ENCODE measurements at places on chromosomes 12 and 14.

DNA sequence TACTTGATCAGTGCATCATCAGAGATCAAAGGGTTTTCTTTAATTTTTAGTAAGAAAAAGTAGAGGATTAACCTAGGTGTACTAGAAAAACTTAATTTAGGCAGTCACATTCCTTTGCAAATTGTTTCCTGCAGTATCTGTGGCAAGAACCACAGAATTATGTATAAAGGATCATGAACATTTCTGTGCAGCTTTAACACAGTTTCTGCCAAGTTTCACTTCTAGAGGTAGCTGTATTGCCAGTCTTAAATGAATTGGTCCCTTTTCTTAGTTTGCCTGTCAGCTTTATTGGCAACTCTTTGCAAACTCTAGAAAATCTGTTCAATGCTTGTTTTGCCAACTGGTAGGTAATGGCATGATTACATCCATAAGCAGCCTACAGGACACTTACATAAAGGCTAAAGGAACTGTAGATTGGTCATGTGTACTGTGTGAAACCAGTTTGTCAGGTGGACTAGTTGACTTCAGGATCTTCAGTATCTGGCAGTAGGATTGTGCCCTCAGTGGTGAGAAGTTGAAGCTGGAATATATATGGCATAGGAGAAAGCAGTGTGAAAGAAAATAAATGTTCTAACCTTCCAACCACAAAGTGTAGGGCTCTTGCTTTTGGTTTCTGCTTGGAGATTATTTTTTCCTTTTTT lies 75.9 kb downstream of the TTLL5 start:
- DNase-seq: no peak

GRCh38 chr12:7833831-7834230 lies 38.9 kb downstream of the SLC2A14 start:
- DNase-seq: no peak

DNA sequence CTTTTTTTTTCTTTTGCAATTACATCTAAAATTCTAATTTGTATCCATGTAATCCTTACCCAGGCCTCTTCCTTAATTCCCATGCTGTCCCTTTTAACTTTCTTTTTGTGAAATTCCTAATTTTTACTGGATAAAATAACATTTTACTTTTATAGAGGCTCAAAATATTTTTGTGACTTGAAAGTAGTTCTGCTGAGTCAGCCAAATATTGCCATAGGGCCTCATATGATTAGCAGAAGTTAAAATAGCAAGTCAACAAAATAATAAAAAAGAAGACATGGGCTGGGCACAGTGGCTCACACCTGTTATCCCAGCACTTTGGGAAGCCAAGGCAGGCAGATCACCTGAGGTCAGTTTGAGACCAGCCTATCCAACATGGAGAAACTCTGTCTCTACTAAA lies 2.0 kb downstream of the C3AR1 start:
- DNase-seq: no peak

GRCh38 chr14:104799244-104800014 lies 1.5 kb upstream of the ZBTB42 start:
- DNase-seq: no peak

- no peak for DNase-seq
These were observed 59.2 kb downstream of the RASSF8 start for GRCh38 chr12:26017484-26018211.

GRCh38 chr14:34593740-34594375 lies 36.1 kb downstream of the SNX6 start:
- DNase-seq: no peak

DNA sequence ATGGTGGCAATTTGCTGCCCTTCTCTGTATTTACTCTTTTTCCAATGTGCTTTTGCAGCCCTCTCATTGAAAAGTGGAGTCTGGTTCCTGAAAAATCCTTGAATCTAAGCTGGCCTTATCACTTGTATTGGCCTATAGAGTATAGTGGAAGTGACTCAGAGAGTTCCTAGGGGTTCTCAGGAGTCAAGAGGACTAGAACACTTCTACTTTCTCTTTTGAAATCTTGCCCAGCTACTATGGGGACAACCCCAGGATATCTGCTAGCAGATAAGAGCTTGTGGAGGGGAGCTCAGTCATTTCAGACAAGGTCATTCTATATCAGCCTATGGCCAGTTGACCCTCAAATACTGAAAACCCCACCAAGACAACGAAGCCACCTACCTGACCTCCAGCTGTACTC lies 26.7 kb upstream of the WSCD2 start:
- DNase-seq: no peak

GRCh38 chr14:54617467-54617866 lies 50.5 kb downstream of the SAMD4A start:
- DNase-seq: no peak

GRCh38 chr12:26870491-26871419 lies 37.8 kb upstream of the ITPR2 start:
- no peak for DNase-seq

- DNase-seq: no peak
These were observed 39.2 kb upstream of the MAX start for GRCh38 chr14:65141523-65141922.

DNA sequence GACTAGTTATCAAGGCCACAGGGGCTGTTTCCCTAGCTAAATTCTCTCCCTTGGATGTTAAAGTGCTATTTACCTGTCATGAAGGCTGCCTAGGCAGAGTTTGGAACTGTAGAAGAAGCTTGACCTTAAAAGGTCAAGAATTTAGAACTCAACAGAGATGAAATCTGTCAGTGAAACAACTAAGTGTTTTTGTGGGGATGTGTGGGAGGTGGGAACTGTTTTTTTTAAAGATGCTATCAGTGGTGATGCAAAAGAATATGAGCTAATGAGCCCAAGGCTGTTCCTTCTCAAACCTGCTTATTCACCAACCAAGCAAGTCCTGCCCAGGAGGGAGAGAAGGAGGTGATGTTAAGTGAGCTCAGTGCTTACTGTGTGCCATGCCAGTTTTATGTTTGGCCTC lies 40.8 kb upstream of the POC1B start:
- no peak for DNase-seq

- DNase-seq: no peak
These were observed 38.7 kb downstream of the GLT8D2 start for GRCh38 chr12:104011253-104011652.

DNA sequence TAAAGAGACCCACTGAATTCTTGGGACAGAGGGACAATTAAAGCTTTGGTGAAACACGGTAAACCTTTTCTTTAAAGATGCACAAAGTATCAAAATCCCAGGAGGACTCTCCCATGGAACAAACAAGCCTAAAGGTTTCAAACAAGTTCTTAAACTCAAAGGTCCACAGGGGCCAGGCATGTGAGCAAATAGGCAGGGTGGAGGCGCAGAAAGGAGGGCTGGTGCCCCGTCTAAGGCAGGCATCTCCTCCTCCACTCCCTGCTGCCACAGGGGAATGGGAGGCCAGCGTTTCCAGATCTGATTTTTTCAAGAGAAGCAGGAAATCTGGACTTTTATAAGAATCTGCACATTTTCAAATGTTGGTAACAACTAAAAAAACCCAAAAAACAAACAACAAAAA lies 7.6 kb downstream of the RPS6KL1 start:
- no peak for DNase-seq

- no peak for DNase-seq
These were observed 59.4 kb downstream of the TMEM132C start for GRCh38 chr12:128326406-128326805.

DNA sequence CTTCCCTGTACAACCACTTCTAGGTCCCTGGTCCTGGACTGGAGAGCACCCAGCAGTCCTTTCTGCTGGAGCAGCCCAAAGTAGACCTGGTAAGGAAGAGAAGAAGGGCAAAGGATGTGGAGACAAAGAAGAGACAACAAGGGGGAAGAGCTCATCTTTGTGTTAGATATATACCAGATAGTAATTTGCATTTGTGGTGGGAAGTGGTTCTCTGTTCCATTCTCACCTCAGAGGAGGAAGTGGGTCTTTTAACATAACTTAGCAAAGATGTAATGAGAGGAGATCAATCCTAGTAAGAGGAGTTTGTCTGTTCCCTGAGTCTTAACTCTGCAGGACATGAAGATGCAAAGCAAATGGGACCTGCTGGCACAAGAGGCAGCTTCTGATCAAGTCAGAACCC lies 8.0 kb downstream of the CCDC198 start:
- no peak for DNase-seq

DNA sequence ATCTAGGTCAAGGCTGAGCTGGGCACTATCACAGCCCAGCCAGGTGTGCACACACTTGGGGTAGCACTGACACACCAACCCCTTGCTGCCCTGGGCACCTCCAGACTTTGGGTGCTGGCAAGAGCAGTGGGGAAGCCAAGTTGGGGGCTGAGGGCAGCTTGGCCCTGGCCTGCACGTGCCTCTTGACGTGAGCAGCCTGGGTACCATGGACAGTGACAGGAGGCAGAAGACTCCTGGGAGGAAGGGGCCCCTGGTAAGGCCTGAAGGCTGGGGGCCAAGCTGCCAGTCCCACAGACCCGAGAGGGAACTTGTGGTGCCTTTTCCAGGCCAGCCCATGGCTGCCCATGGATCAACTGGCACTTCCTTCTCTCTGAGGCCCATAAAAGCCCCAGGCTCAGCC lies 124.1 kb upstream of the SFSWAP start:
- DNase-seq: no peak

DNA sequence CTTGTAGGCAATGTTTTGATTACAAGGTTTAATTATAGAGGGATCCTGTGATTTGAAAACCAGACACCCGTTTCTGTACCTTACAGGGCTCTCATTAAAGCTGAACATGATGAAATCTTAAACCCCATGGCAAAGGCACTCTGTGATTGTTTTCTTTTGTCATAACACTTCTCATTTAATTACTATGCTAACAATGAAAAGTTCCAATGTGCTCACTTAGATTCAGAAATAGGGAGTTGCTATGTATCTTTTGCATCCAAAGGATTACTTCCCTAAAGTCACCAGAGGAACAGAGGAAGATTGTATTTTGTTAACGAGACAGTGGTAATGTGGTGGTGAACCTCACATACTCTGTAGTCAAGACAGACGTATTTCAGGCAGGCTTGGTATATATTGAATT lies 81.5 kb upstream of the MYF6 start:
- DNase-seq: no peak

- DNase-seq: peak; percentile 55
These were observed 128.7 kb downstream of the TMX1 start for GRCh38 chr14:51368721-51369163.

- DNase-seq: no peak
These were observed 189.5 kb upstream of the PLEKHG7 start for GRCh38 chr12:92513231-92513730.

DNA sequence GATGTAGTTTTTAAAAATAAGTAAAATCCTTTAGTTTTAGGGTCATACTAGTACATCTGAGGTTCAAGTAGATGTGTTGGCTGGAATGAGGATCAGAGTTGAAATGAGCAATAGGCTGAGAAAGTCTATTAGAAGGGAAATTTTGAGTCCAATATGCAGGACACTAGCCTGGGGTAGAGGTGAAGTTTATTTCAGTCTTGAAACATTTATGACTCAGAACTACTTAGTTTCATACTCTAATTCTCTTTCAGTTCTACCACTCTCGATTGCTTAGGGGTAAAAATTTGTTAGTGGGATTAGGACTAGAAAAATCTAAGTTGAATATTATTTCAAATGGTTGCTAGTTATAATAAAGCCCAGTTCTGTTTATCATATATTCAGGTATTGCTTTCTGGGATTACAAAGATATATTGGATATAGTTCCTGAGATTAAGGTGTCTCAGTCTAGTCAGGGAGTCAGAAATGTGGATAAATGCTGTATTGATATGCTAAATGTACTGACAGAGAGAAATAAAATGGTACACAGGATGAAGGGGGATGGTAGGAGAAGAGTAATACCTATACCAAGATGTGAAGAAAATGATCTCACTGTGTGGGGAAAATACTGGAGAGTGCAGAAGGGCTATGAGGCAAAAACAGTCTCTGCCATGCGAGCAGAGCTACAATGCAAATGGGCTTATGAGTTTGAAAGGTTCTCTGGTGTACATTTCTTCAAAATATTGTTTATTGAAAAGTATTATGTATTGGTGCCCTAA lies 395.8 kb upstream of the FBXO33 start:
- DNase-seq: no peak
